NCI-H748 treated with DMSO at 0.1 percent for 48 hours (cell line): ENCODE measurements at places on chromosomes 3 and 15.

GRCh38 chr15:85690561-85691231 lies 104.0 kb downstream of the KLHL25 start:
- no peak for DNase-seq

GRCh38 chr3:132210476-132211346 lies 106.5 kb upstream of the ACP3 start:
- DNase-seq = no peak

GRCh38 chr3:24069045-24069444 lies 124.0 kb downstream of the NR1D2 start:
- peak; percentile 4 for DNase-seq

GRCh38 chr3:11159421-11159904 lies 5.2 kb downstream of the HRH1 start:
- no peak for DNase-seq

- no peak for DNase-seq
Observed at GRCh38 chr3:197518881-197519421, 36.8 kb downstream of the BDH1 start.

GRCh38 chr3:175980486-175981090 lies 1121.5 kb downstream of the NAALADL2 start:
- no peak for DNase-seq

- DNase-seq = no peak
Observed at GRCh38 chr3:181879926-181880325, 168.2 kb downstream of the SOX2 start.

- no peak for DNase-seq
Observed at GRCh38 chr3:71388535-71389120, 194.9 kb downstream of the FOXP1 start.

GRCh38 chr3:188309437-188310269 lies 155.7 kb downstream of the LPP start:
- DNase-seq = no peak

DNA sequence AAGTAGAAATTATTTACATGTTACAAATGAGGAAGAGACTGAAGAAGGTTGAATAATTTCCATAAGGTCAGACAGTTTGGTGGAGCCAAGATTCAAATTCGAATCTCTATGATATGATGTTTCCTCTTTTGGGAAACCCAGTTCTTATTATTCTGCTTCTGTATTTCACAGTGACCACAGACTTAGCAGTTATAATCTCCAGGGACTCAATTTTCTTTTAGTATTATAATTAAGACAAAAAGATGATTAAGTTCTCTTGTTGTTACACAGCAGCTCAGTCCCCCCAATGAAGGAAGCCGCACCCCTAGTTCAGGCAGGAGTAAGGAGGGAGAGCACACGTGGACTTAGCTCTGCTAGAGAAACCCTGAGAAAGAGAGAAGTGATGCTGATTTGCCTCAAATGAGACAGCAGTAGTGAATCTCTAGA lies 130.6 kb downstream of the CCNL1 start:
- DNase-seq = no peak

- DNase-seq = no peak
Observed at GRCh38 chr15:65192016-65192415, 6.9 kb upstream of the CLPX start.
